Left lung (tissue), 14 donors: ENCODE measurements at places on chromosomes 11 and 22. TPM values are rescaled to one million over a fixed set of nuclear protein-coding genes. Genes with fewer than 3 reads are reported as not detected.

TUB gene
- 30.0 TPM for polyA plus RNA-seq

GRCh38 chr11:79116600-79116999 lies 324.2 kb downstream of the TENM4 start:
- no peak for DNase-seq

PRR33 gene
- 0.06 TPM for polyA plus RNA-seq

ISX gene
- polyA plus RNA-seq, result 0.34 TPM

GRCh38 chr11:93267383-93267782 lies 63.2 kb upstream of the DEUP1 start:
- DNase-seq, result no peak

- no peak for DNase-seq
These were observed 21.6 kb upstream of the SPINDOC start for GRCh38 chr11:63791495-63792167.

DNA sequence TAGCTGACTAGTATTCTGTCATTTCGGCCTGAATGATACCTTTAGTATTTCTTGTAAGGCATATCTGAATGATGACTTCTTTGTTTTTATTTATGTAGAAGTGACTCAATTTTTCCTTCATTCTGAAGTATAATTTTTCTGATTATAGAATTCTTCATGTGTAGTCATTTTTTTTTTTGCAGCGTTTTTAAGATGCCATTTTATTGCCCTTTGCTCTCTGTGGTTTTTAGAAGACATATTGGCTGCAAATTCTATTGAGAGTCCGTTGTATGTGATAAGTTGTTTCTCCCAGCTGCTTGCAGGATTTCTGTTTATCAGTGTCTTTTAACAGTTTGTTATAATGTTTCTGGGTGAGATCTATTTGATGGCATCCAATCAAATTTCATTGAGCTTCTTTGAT lies 1224.8 kb downstream of the JRKL start:
- no peak for DNase-seq
